ENCODE measurements at places on chromosomes 13 and 19.

GRCh38 chr13:111187960-111188541 lies 72.9 kb downstream of the ARHGEF7 start:
- DNase-seq: no peak

GRCh38 chr19:10936661-10937084 lies 8.1 kb downstream of the TIMM29 start:
- peak; percentile 50 for DNase-seq

DNA sequence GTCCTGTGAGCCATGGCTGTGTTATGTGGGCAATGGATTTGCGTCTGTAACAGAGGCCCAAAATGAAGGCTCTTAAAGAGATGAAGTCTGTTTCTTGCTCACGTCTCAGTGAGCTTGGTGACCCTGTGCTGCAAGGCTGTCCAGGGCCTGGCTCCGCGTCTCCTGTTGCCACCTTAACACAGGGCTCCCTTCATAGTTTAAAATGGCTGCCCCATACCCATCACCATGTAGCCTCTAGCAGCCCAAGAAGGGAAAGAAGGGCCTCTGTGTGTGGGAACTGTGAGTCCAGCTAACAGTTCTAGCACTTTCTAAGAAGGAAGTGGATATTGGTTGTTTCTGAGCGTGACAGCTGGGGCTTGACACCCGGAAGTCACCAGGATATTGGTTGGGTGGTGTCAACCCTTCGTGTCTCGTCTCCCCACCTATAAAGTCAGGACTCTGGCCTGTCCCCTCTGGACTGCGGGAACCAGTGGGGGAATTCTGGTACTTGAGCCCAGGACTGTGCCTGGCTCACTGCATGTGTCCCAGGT lies 20.9 kb downstream of the TMED1 start:
- no peak for DNase-seq

DNA sequence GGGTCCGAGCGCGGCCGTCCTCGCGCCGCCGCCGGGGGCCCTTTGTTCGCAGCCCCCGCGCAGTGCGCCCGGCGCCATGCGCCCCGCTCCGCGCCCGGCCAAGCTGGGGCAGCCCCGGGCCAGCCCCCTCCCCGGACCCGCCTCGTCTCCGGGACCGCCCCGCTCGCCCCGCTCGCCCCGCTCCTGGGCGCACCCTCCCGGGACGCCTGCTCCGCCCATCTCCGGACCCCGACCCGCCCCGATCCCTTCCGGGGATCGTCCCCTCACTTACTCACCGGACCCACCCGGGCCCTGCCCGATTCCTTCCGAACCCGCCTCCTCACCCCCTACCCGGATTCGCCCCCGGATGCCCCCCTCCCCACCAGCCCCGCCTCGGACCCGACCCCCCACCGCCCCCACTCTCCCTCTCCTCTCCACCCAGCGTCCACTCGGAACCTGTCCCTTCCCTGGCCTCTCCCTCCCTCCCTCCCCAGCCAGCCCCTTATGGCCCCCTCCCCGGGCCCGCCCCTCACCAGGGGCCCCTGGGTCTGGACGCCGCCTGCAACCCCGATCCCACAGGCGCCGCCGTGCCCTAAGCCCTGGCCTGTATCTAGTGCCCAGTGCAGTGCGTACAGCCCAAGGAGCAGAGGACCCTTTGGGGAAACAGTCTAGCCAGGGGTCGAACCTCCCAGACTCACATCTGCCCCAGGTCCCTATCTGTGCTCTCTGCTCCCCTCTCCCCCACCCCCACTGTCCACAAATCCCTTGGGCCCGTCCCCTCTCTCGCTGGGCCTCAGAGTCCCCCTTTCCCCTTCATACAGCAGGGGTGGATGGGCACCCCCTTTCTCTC lies at the start of gene CPAMD8:
CPAMD8 (minus strand) TSS at position 105 of the 829 bp plus-strand sequence. CDS start 168 bp downstream, outside the sequence.
- DNase-seq: no peak

DNA sequence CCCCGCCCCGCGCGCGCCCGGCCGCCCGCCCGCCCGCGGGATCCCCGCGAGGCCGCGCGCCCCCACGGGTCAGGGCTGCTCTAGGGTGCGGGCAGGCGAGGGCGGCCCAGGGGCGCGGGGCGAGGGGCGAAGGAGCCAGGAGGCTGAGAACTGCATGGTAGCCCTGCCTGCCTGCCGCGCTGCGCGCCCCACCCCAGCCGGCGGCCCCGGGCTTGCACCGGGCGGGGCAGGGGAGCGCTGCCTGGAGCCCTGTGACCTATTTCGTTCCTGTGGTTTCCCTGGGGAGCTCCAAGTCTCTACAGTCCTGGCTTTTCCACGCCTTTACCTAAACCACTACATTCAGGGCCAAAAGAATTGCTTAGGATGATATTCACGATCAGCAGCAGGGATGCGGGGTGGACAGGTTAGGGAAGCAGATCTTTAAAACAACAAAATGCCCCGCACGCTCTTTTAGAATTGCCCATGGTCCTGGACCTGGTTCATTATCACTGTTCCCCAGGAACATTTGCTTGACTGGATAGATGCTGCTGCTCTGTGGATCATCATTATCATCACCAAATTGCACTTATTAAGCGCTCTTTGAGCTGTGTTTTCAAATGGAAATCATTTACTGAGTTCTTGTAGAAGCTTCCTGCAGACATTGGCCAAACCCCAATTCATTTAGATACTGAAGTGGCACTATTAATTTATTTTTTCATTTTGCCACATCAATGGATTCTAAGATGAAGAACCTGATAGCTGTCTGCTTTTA lies 421 bp upstream of the GPR12 start:
- DNase-seq: no peak
